ENCODE measurements at places on chromosomes 13 and 19.

GRCh38 chr19:45097776-45098520 lies 5.0 kb downstream of the PPP1R37 start:
- DNase-seq = peak; percentile 89

DNA sequence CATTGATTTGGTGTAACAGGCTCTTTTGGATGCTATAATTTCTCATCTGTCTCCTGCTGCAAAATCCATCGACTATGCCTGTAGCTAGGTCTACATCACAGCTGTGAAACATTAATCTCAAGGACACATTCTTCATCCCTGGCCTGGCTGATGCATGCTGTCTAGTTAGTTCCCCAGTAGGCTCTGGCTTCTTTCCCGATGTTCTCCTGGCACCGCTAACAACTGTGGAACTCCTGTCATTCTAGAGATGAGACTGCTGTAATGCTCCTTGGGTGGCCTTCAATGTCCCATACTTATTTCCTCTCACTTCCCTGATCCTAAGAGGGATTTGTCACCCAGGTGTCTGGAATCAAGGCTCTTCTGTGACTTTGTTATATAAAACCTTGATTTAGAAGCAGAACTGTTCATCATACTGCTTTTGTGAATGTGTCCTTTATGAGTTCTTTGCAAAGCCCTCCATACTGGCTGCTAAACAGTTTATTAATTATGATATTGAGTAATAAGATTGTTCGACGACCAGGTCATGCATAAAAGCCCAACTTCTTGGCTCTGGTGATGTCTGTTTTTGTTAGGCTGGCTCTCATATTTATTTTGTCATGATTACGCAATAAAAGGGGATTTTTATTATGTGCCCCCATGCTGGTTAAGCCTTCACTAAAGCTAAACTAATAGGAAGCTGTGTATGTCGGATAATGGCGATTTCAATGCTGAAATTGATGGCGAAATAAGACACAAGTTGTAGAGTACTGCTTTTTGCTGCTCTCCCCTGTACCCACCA lies 227.5 kb downstream of the DCT start:
- DNase-seq = peak; percentile 38

- DNase-seq = no peak
These were observed 22.0 kb downstream of the COL4A1 start for GRCh38 chr13:110284779-110285484.

DNA sequence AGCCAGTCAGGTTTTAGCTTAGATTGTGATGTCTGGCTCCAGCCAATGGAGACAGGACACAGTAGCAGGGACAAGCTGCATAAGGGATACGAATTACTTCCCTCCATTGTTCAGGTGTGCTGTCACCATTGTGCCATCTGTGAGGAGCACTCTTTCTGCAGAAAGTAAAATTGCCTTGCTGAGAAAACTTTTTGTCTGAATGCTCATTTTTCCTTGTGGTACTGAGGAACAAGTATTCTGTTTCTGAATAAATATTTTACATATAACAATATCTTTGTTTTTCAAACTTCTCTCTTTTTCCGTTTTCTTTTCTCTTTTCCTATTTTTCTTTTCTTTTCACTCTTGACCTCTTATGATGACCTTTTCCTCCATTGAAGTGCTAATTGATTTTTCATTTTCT lies 10.2 kb downstream of the SLC10A2 start:
- DNase-seq = no peak

DNA sequence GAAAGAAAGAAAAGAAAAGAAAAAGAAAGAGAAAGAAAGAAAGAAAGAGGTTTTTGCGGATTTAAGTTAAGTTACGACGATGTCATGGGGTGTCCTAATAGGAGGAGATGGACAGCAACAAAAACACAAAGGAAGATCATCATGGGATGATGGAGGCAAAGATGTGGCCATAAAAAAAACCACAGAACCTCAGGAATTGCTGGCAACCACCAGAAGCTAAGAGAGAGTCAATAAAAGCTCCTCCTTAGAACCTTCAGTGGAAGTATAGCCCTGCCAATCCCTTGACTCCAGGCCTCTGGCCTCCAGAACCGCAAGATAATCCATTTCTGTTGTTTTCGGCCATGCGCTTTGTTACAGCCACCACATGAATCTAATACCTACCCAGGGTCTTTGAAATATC lies 11.5 kb downstream of the PLEKHA4 start:
- DNase-seq = no peak

DNA sequence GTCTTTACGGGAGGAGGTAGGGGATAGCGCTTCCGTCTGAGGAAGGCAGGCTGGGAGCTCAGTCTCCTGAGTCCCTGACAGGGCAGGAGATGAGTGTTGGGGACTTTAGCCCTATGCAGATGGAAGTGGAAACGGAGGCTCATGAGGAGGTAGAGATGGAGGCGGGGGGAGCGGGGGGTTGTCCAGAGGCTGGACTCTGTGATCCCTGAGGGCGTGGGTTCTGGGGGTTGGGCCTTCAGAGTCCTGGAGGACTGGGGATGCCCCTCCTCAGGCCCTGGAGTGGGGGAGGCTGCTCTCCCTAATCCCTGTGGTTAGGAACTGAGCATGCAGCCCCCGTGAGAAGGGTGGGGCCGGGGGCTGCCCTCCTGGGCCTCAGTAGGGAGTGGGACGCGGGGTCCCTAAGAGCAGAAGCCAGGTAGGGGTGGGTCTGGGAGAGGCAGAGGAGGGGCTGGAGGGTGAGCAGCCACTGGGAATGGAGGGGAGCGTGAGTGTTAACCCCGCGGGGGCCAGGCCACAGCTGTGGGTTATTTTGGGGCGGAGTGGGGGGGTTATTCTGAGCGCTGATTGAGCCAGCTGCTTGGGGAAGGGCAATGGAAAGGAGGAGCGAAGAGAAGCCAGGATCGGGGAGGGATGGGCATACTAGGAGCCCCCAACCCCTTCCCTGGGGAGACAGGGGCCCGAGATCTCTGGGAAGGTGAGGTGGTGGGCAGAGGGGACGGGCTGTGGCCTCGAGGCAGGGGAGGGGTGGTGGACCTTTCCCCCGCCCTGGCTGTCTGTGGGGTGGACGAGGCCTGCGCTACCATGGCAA lies 2.8 kb downstream of the GRIN2D start:
- DNase-seq = no peak

- peak; percentile 51 for DNase-seq
These were observed 127.1 kb downstream of the VWA8 start for GRCh38 chr13:41833831-41834230.

GRCh38 chr13:112171570-112171965 lies 104.6 kb downstream of the SOX1 start:
- no peak for DNase-seq

DNA sequence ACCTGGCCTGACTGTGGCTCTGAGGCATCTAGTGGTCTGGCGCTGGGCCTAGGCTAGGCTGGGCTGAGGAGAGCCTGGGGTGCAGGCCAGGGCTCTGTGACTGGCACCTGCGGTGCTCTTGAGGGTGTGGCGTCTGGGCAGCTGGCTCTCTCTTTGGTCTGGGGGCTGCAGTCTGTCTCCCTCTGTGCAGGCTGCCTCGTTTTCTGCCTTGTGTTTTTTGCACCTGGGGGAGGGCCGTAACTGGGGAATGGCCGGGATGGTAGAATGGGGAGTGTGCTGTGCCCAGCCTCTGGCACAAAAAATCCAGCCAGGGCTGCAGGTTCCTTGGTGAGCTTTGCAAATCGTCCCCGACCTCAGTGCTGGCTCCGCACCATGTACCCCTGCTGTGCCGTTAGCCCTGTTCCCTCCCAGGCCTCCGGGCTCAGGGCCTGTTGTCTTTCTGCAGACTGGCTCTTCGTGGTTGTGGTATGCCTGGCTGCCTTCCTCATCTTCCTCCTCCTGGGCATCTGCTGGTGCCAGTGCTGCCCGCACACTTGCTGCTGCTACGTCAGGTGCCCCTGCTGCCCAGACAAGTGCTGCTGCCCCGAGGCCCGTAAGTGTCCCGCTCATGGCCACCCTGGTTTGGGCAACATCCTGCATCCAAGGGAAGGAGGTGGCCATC lies 6.5 kb upstream of the USF2 start:
- no peak for DNase-seq

GRCh38 chr13:99215184-99215830 lies 14.7 kb downstream of the UBAC2 start:
- no peak for DNase-seq

GRCh38 chr13:113917096-113917495 lies 53.2 kb upstream of the GAS6 start:
- DNase-seq = no peak

DNA sequence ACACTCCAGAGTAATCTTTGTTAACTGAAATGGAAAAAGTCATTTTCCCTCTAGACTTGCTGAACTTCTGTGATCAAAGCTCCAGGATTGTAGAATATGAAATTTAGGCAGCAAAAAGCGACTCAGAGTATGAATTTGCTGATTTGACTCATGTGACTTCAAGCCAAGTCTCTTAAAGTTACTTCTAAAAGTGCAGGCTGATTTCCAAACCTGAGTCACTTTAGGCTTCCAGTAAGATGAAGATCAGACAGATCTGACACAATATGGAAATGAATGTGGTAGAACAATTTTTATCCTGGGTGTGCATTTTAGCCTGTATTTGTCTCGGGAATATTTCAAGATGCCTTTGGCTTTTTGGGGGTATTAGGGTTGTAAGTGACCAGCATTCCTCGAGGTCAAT lies 151.0 kb upstream of the TMTC4 start:
- no peak for DNase-seq

- DNase-seq = peak; percentile 99
These were observed 11.9 kb upstream of the FOSB start for GRCh38 chr19:45455707-45456499.

GRCh38 chr13:40026174-40026585 lies 370.7 kb downstream of the COG6 start:
- no peak for DNase-seq

GRCh38 chr19:41016488-41017071 lies 25.5 kb downstream of the CYP2B6 start:
- DNase-seq = no peak

DNA sequence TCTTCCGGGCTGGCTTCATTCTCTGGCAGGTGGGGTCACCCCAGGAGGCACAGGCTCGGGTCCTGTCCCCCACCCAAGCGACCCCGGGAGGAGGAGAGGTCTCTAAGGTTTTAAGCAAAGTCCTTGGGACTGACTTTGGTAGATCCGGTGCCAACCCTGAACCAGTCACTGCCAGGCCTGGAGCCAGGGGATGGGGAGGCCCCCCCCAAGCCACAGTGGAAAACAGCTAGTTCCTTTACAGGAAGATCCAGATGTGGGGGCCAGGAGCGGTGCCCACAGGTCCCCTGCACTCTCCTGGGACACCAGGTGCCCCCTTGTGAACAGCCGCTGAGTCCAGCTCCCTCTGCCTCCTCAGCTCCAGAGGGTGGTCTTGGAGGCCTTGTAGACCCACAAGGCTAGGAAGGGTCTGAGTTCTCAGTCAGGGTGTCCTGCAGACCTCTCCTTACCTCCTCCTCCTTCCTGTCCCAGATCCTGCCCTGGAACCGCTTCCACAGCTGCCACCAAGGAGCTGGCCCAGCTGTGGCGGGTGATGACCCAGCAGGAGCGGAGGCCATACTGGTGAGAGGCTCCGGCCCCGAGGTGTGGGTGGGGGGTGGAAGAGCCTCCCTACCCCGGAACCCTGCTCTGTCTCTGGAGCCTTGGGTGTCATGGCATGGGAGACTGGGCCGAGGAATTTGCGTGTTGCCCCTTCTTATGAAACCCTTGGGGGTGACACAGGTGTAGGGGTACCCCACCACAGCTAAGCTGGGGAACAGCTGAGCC lies 6.0 kb downstream of the SIX5 start:
- DNase-seq = no peak

DNA sequence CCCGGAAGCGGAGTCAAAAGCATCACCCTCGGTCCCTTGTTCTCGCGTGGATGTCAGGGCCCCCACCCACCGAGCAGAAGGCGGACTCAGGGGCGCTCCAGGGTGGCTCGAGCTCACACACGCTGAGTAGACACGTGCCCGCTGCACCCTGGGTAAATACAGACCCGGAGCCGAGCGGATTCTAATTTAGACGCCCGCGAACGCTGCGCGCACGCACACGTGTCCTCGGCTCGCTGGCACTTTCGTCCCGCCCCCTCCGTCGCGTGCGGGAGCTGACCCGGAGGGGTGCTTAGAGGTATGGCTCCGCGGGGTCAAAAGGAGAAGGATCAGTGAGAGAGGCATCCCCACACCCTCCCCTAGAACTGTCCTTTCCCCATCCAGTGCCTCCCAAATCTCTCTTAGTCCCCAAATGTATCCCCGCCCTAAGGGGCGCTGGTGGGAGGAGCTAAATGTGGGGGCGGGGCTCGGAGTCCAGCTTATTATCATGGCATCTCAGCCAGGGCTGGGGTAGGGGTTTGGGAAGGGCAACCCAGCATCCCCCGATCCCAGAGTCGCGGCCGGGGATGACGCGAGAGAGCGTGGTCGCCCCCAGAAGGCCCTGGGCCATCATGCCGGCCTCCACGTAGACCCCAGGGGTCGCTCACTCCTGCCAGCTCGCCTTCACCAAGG lies 451 bp upstream of the ICAM5 start:
- DNase-seq = no peak

- DNase-seq = no peak
These were observed 3.5 kb downstream of the SIGLEC9 start for GRCh38 chr19:51128227-51128626.

- DNase-seq = no peak
These were observed 38.7 kb upstream of the UBL3 start for GRCh38 chr13:29889111-29889510.

- DNase-seq = no peak
These were observed 32.2 kb upstream of the TM9SF2 start for GRCh38 chr13:99469041-99469440.

- DNase-seq = no peak
These were observed 172.0 kb downstream of the KATNAL1 start for GRCh38 chr13:30135351-30135750.

DNA sequence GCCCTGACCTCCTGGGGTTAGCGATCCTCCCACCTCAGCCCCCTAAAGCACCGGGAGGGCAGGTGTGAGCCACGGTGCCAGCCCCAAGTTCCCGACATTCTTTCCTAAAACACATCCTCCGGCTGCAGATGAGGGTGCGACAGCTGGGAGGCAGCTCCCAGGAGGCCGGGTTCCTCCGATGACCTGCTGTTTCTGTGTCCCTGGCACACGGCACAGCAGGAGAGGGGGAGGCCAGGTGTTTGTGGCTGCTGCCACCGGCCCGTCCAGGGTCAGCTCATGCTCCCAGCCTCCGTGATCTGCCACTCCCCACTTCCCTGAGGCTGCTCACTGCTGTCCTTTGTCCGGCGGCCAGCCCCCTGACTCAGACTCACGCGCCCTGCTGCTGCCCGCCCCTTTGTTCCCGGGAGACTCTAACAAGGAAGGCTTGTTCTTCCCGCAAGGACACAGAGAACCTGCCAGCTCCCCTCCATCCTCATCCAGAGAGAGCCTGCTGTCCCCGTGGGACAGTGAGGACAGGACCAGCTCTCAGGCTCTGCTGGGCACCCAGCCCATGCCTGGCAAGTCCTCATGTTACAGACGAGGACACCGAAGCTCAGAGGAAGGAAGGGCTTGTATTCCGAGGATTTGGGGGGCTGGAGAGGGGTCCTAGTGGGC lies 10.6 kb upstream of the MADCAM1 start:
- DNase-seq = peak; percentile 67

GRCh38 chr13:26247011-26247410 lies 6.9 kb upstream of the CDK8 start:
- no peak for DNase-seq

DNA sequence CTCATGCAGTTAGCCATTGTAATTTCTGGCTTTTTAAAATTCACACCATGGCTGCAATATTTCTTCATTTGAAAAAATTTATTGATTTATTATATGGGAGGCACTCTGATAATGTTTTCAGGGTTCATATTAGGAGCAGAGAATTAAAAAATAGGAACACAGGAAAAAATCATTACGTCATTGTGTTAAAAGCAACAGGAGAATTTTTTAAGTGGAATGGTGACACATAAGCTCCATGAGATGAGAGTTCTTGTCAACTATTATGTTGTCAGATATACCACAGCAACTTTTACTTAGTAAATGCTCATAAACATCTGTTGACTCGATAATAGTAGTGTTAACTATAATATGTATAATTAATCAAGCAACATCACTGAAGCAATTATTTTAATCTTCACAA lies 400.1 kb downstream of the TDRD3 start:
- no peak for DNase-seq
